ENCODE measurements at places on chromosomes 7 and 10.

- DNase-seq: no peak
Observed at GRCh38 chr10:132986076-132986475, 43.7 kb upstream of the CFAP46 start.

DNA sequence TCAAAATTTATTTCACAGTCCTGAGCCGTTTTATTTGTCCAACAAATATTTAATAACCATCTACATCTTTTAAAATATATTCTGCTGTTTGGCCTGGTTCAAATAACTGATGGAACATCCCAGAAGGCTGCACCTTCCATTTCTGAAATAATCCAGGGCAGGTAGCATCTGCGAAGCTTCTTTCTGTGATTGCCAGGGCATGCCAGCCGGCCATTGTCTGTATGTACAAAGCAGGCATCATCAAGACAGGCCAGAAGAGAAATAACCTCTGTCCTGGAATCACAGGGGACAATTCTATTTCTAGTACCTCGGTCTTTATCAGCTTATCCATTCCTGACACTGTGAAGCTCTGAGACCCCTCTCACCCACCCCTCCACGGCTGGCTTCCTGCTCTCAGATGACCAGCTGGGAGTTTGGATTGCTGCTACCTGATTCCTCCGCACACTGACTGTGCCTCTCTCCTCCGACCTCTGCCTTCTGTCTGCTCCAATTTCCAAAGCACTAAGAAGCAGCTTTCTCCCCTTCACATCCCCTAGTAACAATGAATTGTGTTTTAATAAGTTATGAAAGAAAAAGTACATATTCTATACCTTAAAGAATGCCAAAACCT lies 8.0 kb downstream of the DGKI start:
- no peak for DNase-seq

DNA sequence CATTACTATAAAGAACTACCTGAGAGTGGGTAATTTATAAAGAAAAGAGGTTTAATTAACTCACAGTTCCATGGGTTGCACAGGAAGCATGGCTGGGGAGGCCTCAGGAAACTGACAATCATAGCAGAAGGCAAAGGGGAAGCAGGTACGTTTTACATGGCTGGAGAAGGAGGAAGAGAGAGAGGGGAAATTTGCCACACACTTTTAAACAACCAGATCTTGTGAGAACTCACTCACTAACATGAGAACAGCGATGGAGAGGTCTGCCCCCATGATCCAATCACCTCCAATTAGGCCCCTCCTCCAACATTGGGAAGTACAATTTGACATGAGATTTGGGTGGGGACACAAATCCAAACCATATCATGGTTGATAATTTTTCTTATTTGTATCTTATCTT lies 51.8 kb upstream of the PPP1R9A start:
- no peak for DNase-seq

DNA sequence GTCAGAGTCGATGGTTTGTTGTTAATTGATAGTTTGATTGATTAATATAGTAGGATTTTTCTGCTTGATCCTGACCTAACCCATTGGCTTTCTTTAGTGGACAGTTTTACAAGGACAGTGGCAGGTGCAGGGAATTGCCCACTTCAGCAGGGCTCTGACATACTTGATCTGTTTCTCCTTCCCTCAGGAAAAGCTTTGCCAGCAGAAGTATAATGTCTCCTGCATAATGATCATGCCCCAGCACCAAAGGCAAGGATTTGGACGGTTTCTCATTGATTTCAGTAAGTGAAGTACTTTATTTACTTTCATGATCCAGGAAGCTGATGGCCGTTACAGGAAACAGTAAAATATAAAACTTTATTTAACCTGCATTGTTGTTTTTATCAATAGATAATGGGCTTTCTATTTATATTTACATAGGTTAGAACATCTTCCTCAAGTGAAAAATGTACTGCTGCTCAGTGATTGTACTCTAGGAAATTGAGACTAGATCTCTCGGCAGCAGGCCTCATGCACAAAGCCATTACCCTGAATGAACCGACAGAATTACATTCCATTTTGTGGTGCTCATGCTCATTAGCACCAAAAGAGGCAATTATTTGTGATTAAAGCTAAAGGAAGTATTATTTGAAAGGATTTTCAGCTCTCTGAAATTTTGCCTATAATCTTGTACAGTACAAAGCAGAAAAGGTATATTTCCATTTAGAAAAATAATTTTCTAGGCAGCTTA lies 122.5 kb upstream of the SAMD8 start:
- no peak for DNase-seq

GRCh38 chr7:32224276-32224675 lies 154.1 kb upstream of the PDE1C start:
- DNase-seq: no peak

GRCh38 chr10:125102246-125102645 lies 58.1 kb downstream of the CTBP2 start:
- peak; percentile 53 for DNase-seq

- no peak for DNase-seq
Observed at GRCh38 chr10:327889-328852, 192.9 kb downstream of the ZMYND11 start.

DNA sequence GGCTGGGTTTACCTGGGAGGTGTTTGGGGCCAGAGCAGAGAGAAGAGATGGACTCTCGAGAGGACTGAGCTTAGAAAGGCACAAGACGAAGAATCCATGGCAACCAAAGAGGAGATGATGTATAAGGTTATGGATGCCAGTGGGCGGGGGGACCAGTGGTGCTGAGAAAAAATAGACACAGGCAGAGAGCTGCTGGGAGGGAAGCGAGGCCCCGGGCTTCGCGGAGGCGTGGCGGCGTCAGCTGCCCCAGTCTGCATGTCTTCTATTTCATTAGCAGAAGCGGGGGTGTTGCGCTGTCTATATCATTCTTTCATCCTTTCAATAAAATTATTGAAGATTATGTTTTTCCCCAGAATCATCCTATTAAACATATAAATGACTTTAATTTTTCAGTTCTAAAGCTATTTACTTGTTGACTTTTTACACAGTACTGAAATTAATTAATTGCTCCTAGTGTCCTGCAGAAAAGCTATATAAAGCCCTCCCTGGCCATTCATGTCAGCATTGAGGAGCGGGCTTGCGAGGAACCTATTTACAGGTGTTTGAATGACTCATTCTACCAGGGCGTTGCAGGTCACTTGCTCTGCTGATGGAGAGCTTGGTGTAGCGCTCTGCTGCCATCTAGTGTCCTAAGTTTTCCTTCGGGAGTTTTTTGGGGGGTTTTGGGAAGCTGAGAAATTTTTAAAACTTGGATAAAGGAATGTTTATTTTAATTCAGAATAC lies 42.9 kb upstream of the BHLHA15 start:
- no peak for DNase-seq

DNA sequence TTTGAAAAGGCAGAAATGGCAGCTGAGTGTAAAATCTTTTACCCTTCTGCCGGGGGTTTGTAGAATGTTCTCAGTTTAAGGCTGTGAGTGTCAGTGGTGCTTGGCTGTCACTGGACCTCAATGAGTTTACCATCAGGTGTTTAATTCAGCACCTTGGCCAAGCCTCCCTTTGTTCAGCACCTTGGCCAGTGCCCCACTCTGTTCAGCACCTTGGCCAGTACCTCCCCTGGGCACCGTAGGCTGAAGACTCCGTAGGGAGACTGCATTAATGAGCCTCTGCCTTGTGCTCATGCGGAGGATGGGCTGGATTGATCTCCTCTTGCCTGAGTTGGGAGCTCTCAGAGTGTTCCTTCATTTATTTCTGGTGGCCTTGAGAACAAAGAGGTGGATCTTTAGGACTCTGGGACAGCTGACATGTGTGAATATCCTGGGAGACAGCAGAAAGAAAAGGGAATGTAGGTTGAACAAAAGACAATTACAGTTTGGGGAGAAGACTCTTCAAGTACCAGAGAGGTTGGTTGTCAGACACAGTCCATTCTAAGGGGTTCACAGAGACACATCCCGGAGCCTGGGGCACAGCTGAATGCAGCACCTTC lies 1.6 kb downstream of the FAM24A start:
- DNase-seq: no peak

GRCh38 chr7:50359995-50360925 lies 55.7 kb downstream of the IKZF1 start:
- DNase-seq: peak; percentile 88

GRCh38 chr7:111690364-111691111 lies 128.2 kb upstream of the IMMP2L start:
- no peak for DNase-seq

DNA sequence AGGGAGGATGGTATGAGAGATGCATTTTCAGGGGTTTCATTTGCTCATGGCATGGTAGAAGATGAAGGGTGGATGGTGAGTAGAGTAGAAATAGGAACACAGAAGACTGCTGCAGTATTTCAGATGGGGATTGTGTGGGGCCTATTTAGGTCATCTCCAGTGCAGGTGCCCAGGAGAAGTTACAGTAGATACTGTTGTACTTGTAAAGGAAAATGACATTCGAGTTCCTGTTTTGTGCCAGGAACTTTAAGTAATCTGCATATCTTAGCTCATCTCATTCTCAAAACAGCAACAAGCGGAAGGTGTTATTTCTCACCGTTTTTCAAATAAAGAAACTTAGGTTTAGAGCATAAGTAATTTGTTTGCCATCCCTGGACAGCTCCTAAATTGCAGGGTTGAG lies 156.2 kb downstream of the AUTS2 start:
- DNase-seq: no peak

DNA sequence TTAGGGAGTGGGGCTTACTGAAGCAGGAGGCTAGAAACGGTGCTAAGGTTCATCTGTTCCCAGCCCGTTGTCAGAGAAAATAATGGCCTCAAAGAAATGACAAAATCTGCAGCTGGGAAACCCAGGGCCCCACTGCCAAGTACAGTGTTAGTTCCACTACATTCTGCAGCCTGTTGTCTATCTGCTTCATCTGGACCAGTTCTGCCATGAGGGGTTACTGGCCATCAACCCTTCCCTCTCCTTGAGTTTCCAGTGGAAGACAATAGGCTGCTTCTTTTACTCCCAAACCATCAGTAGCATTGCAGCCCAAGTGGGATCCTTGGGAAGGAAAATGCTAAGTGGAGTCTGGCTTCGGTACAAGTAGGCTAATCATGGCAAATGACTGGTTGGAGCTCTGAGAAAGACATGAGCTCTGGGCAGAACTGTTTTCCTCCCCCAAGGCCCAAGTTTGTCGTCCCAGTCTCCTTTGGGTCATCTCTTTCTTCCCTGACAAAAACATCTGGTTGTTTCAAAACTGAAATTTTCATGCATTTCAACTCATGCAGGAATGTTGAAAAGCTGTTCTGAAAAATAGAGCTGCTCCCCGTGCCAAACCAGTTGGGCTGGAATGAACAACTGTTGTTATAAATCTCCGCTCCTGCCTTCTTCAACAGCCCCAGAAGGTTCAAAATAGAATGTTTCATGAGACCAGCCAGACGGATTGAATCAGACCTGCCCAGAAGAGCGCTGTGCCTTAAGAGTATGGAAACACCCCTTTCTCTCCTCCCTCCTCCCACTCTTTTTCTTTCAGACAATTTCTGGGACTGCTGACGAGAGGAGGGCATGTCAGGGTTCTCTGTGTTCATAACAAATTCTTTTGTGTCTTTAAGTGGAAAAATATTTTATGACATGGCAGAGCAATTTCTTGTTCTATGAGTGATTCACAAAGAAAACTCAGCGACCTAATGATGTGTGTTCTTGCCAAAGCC lies 116.6 kb downstream of the RAB18 start:
- DNase-seq: no peak

GRCh38 chr7:2996141-2996540 lies 47.5 kb downstream of the CARD11 start:
- DNase-seq: no peak

DNA sequence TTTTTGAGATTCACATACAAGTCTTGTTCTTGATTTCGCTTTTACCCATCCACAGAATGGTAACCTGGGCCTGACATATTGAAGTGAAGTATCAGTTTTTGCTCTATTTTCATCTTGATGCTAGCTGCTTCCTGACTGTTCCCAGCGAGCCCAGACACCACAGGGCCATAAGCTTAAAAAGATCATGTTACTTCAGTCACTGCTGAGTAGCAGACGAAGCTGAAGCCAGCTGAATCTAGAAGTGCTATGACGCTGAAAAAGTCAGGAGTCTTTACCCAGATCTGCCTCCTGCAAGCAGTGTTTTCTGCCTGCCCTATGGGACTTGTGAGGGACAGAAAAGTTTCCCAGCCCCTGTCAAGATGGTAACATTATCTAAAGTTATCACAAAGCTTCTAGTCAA lies 2.7 kb upstream of the PRXL2A start:
- DNase-seq: no peak

Data from Peyer's patch (tissue), 4 donors.